Mucosa of gallbladder (tissue), 1 donor: ENCODE measurements at places on chromosomes 16 and 17. TPM values are rescaled to one million over a fixed set of nuclear protein-coding genes. Genes with fewer than 3 reads are reported as not detected.
A peak's percentile ranks its signal among the peaks of the same experiment; 100 is the strongest.

DNA sequence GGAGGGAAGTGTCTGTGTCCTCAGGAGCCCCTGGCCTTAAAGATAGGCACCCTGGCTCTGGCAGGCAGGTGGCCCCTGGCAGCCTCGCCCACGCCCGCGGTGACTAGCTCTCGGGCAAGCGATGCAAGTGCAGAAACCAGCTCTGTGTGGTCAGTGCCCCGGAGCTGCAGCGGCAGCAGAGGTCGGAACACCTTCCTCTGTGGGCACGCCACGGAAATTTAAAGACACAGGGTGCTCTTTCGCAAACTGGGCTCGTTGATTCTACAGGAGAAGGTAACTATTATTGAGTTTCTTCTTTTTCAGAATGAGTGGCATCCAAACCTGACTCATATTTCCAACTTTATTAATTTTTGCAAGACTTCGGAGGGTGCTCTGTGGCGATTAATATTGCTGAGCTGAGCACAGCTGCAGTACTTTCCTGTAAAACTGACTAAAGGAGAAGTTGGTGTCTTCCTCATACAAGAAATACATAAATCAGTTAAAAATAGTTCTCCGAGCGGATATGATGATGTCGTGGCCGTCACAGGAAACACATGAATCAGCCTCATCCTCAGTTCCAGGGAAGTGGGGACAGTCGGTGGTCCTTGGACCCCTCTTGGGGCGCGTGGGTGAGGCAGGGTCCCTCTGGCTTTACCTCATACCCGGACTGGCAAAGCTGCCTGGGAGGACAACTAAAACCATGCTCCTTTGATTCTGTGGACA, 120.2 kb downstream of the METRNL start:
- DNase-seq = peak; percentile 44

- DNase-seq = no peak
These were observed 10.9 kb downstream of the RARA start for GRCh38 chr17:40319651-40320540.

GRCh38 chr16:31215287-31216162, 1.4 kb downstream of the PYDC1 start:
- DNase-seq = no peak

- DNase-seq = no peak
These were observed 302.9 kb downstream of the CPPED1 start for GRCh38 chr16:12500771-12501170.

DNA sequence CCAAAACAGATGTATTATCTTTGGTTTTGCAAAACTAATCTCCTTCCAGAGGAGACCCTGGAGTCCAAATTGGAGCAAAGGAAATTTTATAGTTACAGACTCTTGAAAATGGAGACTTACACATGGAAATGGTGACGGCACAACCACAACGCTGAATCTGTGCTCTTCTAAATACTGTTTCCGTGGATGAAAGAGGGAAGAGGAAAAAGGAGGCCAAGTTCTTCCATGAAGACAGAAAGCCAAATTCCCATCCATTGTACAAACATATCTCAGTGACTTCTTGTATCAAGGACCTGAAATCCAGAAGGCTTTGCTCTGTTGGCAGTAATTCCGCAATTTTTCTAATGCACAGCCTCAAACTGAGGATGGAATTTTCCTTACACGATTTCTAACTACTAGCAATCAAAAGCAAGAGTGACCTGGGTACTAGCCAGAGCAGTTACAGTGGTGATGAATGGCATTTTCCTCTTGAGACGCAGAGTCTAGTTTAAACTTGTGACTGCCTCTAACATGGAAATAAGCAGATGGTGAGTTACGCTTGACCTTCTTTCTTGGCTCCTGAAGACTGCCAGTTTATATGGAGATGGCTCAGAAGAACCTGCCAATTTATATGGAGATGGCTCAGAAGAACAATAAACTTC, 38.5 kb downstream of the VPS53 start:
- DNase-seq = no peak

GRCh38 chr16:73558219-73558618, 510.3 kb upstream of the ZFHX3 start:
- DNase-seq = no peak

HSD11B2 gene
- total RNA-seq = 29.1 TPM

GEMIN4 gene
- total RNA-seq = 25.1 TPM

PLA2G10 gene
- 7.0 TPM for total RNA-seq

TMEM101 gene
- total RNA-seq = 33.4 TPM
